ENCODE measurements at places on chromosomes 7 and 10.

- DNase-seq = no peak
Measured at GRCh38 chr7:50826371-50827172, 43.9 kb upstream of the GRB10 start.

GRCh38 chr7:2726316-2727018, 38.5 kb downstream of the AMZ1 start:
- no peak for DNase-seq

GRCh38 chr10:22251751-22252223, 34.0 kb upstream of the EBLN1 start:
- DNase-seq = no peak

DNA sequence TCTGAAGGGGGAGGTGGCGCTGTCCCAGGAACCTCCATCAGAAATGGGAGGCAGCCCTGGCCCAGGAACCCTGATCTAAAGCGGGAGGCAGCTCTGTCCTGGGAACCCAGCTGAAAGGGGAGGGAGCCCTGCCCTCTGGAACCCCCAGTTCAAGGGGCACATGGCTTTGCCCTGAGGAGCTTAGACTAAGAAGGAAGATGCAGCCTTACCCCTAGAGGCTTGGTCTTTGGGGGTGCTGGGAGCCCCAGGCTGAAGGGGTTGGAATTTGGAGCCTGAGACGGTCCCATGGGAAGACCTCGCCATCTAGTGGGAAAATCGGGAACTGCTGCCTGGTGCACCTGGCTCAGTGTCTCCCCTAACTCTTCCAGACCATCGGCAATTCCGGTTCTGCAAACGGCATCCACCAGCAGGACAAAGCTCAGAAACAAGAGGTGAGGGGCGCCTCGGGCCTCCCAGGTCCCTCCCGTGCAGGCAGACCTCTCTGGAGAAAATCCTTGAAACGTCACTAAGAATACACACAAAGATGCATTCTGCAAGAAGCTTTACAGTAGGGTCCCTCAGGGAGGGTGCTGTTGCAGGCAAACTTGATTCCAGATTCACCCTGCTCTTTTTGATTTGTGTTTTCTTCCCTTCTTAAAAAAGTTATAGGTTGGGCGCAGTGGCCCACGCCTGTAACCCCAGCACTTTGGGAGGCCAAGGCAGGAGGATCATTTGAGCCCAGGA, 52.4 kb upstream of the GTF2IRD1 start:
- peak; percentile 56 for DNase-seq

DNA sequence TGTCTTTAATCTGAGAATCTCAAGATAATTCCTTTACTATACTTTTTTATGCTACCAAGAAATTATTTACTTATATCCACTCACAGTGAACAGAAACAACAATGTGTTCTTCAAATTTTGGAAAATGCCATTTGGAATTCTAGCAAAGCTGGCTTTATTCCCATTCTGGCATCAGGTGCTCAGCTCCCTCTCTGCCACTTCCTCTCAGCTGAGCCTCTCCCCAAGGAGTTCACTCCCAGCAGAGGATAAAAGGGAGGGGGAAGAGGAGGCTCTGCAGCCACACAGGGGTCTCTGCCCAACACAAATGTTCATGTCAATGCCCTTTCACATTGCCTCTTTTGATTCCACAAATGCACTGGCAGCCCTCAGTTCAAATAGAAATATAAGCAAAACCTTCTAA, 116.9 kb downstream of the CPEB3 start:
- no peak for DNase-seq

- no peak for DNase-seq
Measured at GRCh38 chr10:80277567-80278250, 11.7 kb downstream of the MAT1A start.

DNA sequence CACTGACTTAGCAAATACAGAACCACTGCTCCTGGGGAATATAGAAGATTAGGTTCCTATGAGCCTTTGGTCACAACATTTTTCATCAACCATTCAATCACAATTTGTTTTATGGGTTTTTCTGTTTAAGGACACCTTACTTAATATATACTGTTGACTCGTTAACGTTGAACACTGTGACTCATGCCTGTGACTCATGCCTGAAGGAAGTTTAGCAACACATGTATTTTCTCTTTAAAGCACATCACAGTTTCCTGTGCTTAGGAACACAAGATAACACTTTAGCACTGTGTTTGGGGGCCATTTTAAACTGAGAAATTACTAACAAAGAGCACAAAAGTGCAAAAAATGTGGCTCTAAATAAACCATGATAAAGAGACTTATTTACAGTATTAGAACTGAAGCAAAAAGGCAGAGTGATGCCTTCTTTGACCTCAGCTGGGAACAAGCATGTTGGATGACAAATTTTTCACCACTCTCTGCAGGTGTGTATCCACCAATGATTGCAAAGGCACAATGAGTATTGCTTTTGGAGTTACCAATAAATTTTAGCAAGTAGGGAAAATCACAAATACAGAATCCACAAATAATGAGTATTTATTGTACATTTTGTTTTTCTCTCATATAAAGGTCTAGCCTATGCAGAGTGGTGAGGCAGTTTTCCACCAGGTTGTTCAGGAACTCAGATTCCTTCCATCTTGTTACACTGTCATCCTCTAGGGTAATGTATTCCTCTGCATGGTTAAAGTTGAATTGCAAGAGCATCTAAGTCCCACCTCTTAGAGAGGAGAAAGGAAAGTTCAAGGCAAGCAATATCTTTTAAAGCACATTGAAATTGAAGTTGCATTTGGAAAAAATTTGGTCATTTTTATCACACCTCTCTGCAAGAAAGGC, 7.3 kb downstream of the FGFBP3 start:
- no peak for DNase-seq

- DNase-seq = no peak
Measured at GRCh38 chr7:149196705-149197171, 1.4 kb downstream of the ZNF282 start.

GRCh38 chr10:103995134-103995533, 28.2 kb downstream of the SLK start:
- no peak for DNase-seq

DNA sequence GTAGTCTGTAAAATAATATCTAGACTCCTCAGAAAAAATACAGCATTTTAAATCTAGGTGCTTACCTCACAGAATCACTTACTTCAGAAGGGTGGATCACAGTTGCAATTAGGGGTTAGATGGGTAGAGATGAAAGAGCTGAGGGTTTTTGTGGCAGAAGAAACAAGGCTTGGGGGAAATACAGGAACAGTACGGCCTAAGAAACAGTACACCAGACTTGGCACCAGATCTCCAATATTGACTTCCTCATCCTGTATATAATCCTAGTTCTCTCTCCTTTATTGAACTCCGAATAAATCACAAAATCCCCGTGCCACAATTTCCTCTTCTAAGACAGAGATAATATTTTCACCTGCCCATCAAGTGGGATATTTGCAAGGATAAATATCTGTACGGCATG, 14.3 kb downstream of the CEP41 start:
- DNase-seq = no peak

GRCh38 chr10:115606086-115606485, 512.9 kb downstream of the ATRNL1 start:
- DNase-seq = no peak

DNA sequence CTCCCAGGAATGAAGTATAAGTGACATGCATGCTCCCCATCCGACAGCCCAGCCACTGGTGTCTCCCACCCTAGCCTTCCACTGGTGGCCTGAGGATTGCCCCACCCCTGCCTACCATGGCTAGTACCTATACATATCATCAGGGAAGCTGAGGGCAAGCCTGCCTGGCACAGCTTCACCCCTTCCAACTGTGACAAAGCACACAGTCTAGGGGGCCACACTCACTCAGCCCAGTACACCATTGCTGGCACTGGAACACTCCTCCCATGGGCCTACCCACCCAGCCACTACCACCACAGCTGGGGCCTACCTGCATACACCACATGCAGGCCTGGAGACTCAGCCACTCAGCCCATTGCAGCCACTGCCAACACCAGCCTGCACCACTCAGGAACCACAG, 393.1 kb upstream of the STEAP1 start:
- no peak for DNase-seq

DNA sequence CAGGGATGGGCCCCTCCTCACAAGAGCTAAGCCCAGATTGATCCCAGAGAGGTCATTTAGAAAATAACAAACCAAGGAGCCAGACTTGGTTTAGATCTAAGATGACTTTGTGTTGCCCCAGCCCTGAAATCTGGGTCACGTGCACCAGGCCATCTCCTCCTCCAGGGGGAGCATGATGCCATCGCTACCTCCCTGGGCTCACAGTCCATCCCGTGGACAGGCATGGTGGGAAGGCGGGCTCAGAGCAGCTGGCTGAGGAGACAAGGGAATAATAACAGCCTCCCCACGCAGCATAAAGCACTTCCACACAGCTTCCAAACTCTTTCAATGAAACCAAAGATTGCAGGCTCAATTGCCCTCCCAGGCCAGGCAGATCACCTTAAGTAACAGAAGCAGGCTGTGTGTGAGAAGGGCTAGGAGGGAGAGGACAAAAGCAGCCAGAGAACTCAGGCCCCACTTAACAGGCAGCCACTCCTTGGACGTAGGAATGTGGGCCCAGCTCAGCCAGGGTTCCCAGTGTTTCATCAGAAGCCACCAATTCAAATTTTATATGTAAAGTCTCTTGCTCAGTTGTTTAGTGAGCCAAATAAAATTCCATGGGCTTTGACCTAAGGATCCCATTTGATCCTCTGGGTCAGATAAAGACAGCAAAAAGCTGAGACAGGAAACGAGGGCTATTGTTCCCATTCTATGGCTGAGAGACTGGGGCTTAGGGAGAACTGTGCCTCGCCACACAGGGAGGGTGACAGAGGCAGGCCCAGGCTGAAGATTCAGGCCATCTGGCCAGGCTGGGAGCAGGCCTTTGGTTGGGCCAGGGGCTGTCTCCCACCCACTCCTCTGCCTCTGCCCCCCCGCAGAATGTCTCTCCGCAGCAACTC, 100.2 kb downstream of the COL13A1 start:
- no peak for DNase-seq

DNA sequence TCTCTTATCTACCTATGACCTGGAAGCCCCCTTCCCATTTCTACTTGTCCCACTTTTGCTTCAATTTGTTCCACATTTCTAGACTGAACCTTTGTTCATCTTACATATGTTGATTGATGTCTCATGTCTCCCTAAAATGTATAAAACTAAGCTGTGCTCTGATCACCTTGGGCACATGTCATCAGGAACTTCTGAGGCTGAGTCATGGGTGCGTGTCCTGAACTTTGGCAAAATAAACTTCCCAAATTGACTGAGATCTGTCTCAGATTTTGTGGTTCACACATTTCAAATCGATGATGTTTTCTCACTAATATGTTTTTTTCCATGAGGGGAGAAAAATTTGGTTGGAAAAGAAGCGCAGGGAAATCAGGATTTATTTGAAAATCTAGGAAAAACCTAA, 406.2 kb upstream of the LRRTM3 start:
- DNase-seq = no peak

DNA sequence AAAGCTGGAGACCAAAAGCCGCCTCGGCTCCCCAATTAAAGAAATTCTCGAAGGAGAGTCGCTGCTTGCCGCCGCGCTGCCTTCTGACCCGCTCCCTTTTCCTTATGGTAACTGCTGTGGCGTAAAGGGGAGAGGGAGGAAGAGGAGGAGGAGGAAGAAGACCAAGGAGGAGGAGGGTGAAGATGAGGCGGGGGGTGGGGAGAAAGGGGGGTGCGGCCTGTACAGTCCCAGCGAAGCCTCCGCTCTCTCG, 388 bp downstream of the CNOT4 start:
- DNase-seq = no peak

DNA sequence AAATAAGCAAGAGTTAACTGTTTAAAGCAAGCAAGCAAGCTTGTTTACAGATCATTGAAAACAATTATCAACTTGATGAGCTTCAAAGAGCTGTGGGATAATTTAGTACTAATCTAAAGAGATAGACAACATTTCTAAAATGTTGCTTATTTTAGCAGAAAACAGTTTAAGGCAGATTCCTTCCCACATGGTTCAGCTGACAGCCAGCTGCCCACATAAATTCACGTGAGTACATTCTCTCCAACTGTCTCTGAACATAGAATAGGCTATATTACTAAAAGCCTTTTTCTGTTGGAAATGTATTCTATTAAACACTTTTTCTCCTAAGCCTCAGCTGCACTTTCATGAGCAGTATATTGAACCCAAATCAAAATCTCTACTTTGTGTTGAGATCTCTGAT, 174.1 kb downstream of the LRRN3 start:
- DNase-seq = no peak

DNA sequence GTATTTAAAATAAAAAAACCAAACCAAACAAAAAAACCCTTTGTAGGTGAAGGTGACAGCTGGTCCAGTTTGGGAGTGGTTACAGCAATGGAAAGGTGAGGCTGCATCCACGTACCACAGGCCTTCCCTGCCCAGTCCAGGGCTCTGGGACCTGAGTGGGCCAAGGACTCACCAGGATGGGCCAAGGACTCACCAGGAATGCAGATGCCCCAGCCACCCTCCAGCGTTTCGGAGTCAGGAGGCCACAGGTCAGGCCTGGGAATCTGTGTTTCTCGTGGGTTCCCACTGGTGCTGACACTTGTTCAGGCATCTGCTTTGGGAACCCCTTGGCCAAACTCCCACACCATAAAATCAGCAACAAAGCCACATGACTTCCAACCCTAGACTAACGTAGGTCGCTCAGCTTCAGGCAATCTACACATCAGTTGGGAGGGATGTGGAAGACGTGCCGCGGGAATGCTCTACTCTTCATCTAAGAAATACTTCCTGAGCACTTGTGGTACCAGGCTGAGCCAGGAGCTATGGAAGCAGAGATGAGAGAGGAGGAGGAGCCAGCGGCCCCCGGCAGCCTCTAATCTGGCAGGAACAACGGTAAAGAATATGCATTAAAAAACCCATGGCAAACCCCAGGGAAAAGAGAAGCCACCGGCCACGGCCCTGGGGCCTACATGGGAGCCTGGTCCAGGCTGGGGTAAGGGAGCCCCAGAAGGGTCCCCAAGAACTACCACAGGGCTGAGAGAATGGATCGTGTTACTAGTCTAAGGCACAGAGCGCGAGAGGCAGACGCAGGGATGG, 473.4 kb downstream of the PTPRN2 start:
- DNase-seq = no peak

DNA sequence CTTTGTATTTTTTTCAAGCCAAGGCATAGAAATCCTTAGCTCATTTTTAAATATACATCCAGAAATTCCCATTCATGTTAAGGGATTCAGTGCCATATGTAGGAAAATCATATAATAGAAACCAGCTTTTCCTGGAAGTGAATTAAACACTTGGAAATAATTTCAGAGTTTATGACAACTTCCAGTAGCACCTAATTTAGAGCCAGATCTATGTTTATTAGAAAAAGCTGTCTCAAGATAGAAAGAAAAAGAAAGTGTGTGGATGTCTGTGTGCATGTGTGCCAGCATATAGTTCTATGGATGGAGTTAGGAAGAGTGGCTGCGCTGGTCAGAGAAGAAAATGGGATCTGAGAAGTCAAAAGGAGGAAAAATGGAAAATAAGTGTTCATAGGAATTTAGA, 225.7 kb downstream of the DGKB start:
- no peak for DNase-seq

- no peak for DNase-seq
Measured at GRCh38 chr10:11149807-11150141, 132.1 kb downstream of the CELF2 start.

- no peak for DNase-seq
Measured at GRCh38 chr7:139852482-139852845, 23.4 kb downstream of the TBXAS1 start.

- no peak for DNase-seq
Measured at GRCh38 chr10:13224210-13224995, 9.8 kb downstream of the UCMA start.

GRCh38 chr10:76085817-76086167, 654.4 kb downstream of the LRMDA start:
- DNase-seq = no peak

- DNase-seq = no peak
Measured at GRCh38 chr7:99784007-99784406, at the start of gene CYP3A4. Gene CYP3A4, minus strand, starts transcription at chr7:99784184. Its CDS starts 103 bp downstream, at chr7:99784081.

GRCh38 chr7:29038463-29038862, 80.3 kb upstream of the TRIL start:
- no peak for DNase-seq
